ENCODE measurements at places on chromosomes 1 and 21. TPM values are rescaled to one million over a fixed set of nuclear protein-coding genes. Genes with fewer than 3 reads are reported as not detected.

GRCh38 chr1:31674626-31675025, 29.2 kb downstream of the COL16A1 start:
- no peak for DNase-seq

DNA sequence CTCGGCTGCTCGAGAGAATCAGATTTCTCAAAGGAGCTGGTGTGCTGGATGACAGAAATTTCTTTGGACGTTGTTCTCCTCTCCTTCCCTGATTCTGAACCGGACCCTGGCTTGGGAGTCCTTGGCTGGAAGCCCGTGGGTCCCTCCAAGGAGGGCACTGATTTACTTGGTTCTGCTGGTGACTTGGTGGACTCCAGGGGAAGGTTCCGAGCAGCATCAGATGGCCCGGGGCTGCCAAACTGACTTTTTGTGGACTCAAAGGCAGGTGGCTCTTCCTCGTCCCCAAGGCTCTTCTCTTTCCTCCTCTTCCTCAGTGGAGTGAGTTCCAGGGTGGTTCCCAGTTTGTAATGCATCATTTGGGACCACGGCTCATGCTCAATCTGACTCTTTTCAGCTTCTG, 97.9 kb upstream of the EDN2 start:
- DNase-seq = no peak

DNA sequence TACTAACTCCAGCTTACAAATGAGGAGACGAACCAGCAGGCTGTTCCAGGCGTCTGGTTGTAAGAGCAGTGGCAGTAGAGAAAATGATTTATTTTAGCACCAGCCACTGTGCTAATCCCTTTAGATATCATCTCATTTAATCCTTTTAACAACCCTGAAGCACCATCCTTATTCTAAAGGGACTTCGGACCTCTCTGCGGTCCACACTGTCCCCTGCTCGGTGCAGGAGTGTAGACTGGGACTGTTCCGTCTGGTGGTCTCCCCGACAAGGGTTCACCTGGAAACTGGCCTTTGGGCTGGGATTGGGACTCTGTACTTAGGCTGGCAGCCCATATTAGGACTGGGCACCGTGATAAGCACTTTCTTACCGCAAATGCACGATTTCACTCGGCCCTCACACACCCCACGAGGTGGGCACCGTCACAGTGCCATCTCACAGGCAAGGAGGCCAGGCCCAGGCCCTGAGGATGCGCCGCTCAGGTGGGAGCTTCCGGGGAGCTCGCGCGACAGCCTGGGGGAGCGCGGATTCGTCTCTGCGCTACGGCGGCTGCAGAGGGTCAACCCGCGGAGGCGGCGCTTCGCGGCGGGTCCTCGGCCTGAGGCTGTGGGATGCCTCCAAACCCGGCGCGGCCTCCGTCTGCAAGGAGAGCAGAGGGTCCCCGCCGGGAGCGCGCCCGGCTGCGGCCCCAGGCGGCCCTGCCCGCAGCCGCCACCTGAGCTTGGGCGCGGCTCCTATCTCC, 45.2 kb downstream of the ATP1A1 start:
- DNase-seq = peak; percentile 68

DNA sequence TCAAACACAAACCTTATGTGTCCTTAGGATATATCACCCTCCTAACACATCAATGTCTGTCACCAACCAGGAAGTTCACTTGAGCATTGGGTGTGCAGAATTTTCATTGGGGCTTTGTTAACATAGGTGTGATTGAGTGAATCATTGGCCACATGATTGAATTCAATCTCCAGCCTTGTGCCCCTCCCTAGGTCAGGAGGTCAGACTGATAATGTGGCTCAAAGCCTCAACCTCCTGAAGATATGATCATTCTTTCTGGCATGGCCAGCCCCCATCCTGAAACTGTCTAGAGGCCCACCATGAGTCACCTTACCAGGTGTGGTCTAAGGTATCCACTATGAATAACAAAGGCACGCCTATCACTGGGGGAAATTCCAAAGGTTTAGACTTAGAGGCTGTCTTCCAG, 90.1 kb downstream of the PKN2 start:
- DNase-seq = no peak

Gene TRIM17
- 8.5 TPM for polyA plus RNA-seq

- no peak for DNase-seq
Observed at GRCh38 chr1:154831462-154831861, 38.6 kb downstream of the KCNN3 start.

GRCh38 chr1:151885479-151885878, 23.8 kb downstream of the THEM4 start:
- no peak for DNase-seq

Gene KPRP
- not detected for polyA plus RNA-seq

Gene ACKR1
- polyA plus RNA-seq = not detected

GRCh38 chr1:78676993-78677392, 27.4 kb downstream of the IFI44 start:
- DNase-seq = no peak

Data from right renal pelvis (tissue), 4 donors.